Right atrium auricular region (tissue), 2 donors: ENCODE measurements at places on chromosomes 4 and X.
A peak's percentile ranks its signal among the peaks of the same experiment; 100 is the strongest.

DNA sequence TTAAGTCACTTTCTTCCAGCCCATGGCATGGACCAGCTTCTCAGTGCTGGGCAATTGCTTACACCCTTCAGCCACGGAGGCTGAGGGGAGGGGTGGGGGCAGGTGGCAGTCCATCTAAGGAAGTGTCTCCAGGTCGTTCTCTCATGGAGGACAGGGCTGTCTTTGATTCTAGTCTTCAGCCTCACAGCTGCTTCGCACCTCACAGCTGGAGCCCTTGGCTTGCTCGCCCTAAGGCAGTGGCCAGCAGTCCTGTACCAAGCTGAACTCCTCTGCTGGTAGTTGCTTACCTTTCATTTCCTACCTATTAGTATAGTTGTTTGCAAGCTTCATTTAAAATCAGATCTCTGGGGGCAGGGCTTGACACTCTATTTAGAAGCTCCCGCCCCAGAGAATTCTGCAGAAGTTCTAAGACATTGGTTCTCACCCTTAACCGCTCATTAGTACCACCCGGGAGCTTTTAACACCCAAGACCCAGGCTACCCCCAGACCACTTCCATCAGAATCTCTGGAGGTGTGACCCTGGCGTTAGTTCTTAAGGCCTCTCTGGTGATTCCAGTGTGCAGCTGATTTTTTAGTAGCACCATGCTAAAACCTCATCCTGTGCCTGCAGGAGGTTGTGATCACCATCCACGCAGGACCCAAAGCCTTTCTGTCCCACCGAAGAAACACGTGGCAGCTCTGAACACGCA, 386.8 kb downstream of the UNC5C start:
- DNase-seq, result no peak

- no peak for DNase-seq
These were observed 14.4 kb upstream of the ATOH1 start for GRCh38 chr4:93814141-93814540.

- no peak for DNase-seq
These were observed 30.7 kb downstream of the MID1IP1 start for GRCh38 chrX:38831949-38832348.

DNA sequence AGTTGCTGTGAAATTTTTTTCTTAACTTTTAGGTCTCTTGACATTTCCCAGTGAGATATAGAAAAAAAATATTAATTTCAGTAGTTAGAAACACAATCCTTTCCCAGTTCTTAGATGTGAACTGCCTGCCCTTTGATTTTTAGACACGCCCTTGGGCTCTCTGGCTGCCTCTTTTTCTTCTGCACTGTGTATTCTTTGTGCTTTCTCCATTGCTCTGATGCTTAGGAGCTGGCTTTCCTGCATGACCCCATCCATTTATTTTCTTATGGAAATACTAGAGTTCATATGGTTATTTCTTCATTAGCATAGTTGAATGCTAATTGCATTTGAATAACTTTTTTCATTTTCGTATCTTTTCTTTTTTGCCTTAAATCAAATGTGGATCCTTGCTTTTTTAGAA, 224.9 kb upstream of the SMIM31 start:
- no peak for DNase-seq

DNA sequence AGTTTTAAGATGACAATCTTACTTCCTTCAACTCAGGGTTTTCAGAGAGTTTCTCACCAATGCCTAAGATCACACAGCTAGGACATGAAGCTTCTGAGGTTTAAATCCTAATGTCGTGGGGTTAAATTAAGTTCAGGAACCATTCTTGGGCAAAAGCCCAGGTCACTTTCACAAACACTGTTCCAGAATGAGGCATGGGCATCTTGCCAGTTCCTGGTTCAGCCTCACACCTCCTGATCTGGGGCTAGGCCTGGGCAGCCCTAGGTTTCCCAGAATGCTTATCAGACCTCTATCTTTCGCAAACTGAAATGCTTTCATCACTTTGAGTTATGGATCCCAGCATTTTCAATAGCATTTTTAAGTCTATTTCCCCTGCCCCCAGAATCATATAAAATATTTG, 224.8 kb upstream of the EDA2R start:
- no peak for DNase-seq

DNA sequence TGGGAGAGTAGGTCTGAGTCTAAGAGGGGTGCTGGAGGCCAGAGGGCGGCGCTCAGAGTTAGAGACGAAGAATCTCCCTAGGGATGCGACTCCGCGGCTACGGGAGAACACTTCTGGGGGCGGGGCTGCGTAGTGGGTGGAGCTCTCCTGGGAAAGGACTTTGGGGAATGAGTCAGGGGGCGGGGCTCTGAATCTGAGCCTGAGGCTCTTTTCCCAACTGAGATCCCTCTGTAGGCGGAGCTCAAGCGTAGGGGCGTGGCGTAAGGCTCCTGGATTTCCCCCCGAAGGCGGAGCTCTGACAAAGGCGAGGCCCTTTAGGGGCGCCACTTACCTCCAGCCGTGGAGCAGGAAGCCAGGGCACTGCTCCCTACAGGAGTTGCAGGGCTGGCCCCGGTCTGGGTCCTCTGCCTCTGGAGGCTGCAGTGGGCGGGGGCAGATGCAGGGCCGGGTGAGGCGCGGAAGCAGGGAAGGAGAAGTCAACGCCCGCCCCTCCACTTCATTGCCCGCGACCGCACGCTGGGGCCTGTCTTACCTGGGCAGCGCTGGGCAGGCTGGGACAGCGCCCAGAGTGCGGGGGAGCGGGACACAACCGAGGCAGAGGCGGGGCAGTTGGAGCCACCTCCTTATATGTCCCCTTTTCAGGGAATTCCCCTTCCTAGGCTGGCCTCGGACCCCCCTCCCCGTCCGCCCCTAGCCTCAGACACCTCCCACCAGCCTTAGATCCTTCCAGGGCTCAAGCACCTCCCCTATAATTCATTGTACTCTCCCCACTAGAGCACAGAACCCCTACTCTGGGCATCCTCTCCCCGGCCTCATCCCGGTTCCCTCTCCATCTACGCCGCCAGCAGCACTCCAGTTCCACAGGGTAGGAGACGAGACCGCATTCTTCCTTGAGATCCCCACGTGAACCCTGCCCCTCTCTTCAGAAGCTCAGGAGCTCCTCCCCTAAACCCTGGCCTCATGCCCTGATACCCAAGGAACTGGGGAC, 1.6 kb downstream of the PRICKLE3 start:
- peak; percentile 94 for DNase-seq

GRCh38 chr4:81818385-81818920, 346.7 kb upstream of the RASGEF1B start:
- DNase-seq, result no peak

- DNase-seq, result no peak
These were observed 112.0 kb upstream of the TTC29 start for GRCh38 chr4:147057611-147058190.

GRCh38 chrX:133979641-133980230, 5.7 kb downstream of the GPC3 start:
- no peak for DNase-seq
